NCI-H187 (cell line): ENCODE measurements at places on chromosomes 16 and 17.

- DNase-seq, result no peak
Observed at GRCh38 chr17:40522250-40522960, 21.0 kb upstream of the TNS4 start.

GRCh38 chr17:72657467-72658317 lies 434.8 kb downstream of the SLC39A11 start:
- DNase-seq, result no peak

- DNase-seq, result no peak
Observed at GRCh38 chr17:499951-500461, 147.4 kb upstream of the RPH3AL start.

DNA sequence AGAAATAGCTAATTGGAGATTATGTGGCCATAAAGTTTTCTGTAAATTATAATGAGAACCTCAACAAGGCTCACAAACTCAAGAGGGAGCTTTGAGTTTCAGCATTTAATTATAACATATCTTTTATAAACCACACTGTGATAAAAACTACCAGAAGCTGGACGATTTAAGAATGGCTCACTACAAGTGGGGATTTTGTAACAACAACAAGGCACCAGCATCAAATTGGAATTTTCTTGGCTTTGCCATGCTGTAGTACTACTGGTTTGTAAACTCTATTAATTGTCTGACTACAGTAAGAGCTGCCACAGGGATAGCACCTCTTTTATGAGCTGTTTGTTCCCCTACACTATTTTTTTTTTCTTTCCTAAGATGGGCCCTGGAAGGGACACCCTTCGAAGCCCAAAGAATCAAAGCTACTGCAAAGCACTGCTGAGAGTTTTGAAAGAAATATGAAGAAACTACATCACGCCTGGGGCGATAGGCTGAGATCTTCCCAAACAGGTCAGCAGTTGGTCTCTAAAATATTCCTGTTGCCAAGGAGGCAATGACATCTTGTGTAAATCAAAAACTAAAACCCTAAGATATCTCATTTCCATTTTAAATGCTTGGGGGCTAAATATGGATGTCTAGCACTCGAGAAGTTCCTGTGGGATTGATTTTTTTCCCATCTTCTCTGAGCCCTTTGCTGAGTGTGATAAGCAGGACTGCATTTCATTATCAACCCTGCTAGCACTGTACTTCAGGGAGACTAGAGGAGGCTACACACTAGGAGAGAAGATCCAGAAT lies 40.9 kb downstream of the SKAP1 start:
- DNase-seq, result no peak

GRCh38 chr16:88855176-88855575 lies 1.6 kb downstream of the GALNS start:
- no peak for DNase-seq

- no peak for DNase-seq
Observed at GRCh38 chr17:30113213-30113612, 3.4 kb upstream of the NSRP1 start.

DNA sequence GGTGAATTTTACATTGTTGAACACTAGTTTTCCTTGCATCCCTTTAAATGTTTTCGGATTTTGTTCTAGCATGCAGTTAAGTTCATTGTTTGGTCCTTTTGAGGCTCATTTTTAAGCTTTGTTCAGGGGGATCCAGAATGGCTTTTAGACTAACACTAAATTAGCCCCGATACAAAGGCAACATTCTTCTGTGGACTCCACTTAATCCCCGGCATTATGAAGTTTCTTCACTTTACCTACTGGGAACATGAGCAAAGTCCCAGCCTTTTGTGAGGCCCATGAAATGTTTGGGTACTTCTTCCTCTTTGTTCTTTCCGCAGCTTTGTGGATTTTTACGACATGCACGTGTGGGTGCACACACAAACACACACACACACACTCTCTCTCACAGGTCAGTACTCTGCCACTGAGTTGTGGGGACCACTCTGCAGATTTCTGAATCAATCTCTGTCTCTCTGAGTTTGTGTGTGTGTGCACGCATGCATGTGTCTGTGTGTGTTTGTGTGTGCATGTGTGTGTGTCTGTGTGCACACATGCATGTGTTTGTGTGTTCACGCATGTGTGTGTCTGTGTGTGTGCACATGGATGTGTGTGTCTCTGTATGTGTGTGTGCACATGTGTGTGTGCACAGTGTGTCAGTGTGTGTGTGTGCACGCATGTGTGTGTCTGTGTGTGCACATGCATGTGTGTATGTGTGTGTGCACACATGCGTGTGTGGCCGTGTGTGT lies 240.4 kb upstream of the TNRC6C start:
- no peak for DNase-seq

- DNase-seq, result no peak
Observed at GRCh38 chr17:51948128-51948527, 210.4 kb downstream of the CA10 start.

DNA sequence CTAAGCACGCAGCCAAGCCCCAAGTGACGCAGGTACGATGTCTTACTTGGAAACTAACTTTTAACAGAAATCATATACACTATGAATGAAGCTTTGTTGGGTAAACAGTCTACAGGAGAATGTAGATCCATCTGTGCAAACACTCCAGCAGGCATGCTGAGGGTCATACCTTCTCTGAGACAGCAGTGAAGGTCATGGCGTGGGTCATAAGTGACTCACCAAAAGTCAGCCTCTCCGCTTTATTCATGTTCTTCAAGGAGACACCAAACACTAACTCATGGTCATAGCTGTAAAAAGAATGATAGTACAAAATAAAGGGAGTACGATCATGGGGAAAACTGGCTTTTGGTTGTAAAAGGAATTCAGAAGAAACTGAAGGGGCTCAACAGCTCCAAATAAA lies 20.6 kb downstream of the BLMH start:
- no peak for DNase-seq

DNA sequence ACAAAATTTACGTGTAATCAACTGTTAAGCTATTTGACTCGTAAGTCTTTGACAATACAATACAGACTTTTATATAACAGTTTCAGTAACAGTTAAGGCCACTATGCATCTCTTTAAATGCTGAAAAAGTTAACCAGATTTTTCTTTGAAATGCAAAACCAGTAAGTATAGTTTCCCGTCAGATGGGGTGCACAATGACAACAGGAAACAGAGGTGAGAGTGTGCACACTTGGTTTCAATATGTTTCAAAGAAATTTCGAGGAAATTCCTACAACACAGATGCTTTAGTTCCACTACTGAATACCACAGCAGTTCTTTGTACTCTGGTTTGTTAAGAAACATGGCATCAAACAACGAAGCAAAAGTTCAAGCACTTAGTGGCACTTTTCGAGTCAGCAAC lies 48.4 kb downstream of the RNF157 start:
- no peak for DNase-seq

- no peak for DNase-seq
Observed at GRCh38 chr16:30136971-30137605, 14.1 kb upstream of the MAPK3 start.

DNA sequence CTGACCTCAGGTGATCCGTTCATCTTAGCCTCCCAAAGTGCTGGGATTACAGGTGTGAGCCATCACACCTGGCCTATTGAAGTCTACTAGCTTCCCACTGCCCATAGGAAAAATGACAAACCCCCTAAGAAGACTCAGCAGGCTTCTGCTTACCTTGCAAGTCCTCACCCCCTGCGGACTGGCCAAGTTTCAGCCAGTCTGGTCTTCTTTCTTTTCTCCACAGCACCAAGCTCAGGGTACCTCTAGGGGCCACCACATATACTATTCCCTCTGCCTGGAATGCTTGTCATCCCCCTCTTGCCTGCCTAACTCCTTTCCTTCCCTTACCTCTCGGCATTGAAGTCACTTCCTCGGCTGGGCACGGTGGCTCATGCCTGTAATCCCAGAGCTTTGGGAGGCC lies 31.2 kb downstream of the ABCC3 start:
- no peak for DNase-seq
